ENCODE measurements at places on chromosomes 7 and 10.

DNA sequence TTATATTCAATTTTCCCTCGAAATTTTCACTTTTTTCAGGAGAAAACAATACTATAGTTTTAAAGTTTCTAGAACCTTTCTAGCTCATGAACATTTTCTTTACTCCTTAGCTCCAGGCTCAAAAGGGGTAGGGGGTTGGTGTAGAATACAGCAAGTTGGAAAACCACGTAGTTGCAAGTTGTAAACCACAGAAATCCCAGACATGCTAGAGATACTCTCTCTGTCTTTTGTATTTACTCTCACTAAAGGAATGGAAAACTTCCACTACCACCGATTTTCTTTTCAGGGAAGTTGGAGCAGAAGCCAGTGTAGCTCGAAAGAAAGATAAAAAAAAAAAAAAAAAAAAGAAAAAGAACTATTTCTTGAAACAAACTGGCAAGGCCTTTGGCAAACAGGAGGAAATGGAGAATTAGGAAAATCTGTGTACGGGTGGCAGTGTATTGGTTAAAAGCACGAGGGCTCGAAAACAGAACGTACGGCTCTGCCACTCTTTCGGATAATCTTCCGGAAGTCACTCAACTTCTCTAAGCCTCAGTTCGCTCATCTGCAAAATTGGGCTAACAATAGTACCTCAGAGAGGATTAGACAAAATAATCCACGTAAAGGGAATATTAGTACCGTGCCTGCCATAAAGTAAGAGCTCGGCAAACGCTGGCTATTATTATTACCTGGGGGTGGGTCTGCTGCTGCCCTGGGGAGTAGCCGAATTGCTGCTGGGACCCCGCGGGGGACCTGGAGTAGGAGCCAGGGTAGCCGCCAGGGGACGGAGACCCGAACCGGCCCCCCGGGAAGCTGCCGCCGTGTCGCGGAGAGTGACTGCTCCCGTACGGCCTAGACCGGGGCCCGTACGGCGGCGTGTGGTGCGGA is 628 bp downstream of the MPLKIP start:
- peak overlapping the region; percentile 93 for H3K4me3 ChIP-seq
- peak overlapping the region; percentile 89 for H3K27ac ChIP-seq
- no peaks in the 10 kb centered on the region for H3K4me1 ChIP-seq

DNA sequence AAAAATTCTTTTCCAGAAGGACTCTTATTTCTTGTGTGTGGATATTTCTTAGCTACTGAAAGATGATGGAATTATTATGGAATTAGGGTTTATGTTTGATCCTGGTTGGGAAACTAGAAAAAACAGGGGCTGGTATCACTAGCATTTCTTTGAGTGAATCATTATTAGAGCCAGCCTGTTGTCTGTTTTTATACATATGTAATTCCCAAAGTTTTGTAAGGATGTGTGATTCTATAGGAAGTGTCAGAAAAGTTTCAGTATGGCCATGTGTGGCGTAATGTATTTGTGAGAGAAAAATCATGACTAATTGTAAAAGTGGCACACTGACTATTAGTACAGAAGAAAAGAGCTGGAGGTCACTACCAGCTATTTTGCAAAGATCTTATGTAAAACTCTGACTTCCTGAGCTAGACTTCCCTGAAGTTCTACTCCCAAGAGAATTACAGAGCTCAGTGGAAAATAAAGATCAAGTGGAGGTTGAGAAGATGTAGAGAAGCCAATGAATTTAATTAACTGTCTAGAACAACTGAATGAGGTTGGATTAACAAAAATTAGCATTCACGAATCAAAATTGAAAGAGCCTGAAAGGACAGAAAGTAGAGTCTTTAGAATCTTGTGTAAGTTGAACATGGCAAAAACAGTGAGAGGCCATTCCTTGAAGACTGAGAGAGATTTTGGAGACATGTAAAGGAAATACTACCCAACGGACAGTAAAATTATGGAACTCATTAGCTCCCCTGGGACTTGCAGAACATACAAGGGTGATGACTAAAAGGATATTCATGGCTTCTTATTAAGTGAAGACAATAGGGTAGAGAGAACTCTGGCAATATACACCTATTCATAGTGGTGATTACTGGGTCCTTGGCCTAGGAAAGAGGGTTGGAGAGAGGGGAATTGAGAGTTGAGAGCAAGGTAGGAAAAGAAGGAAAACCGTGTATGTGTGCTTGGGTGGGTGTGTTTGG is 12.5 kb downstream of the ZNF365 start:
- no peaks in the 10 kb centered on the region for H3K27me3 ChIP-seq
- no peak overlapping the region for H3K4me3 ChIP-seq
- H3K4me1 ChIP-seq: no peaks in the 10 kb centered on the region
- no peak for DNase-seq

GRCh38 chr10:129099486-129099885 is 367.6 kb upstream of the MGMT start:
- H3K36me3 ChIP-seq: no peaks in the 10 kb centered on the region
- DNase-seq: peak; percentile 3
- H3K27ac ChIP-seq: no peak overlapping the region
- H3K4me3 ChIP-seq: no peak overlapping the region

DNA sequence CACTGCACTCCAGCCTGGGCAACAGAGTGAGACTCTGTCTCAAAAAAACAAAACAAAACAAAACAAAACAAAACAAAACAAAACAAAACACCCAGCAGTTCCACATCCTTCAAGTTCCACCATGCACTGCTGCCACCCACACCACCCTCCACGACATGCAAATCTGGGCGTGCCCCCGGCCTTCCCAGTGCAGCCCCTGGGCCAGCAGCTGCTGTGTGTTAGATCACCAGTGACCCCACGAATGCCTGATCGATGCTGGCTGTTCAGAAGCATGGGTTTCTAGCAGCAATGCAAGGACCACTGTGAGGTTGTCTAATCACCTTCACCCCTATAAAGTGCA is 36.3 kb downstream of the ELFN1 start:
- no peaks in the 10 kb centered on the region for H3K36me3 ChIP-seq
- no peak overlapping the region for H3K27ac ChIP-seq
- DNase-seq: no peak
- H3K27me3 ChIP-seq: no peaks in the 10 kb centered on the region

DNA sequence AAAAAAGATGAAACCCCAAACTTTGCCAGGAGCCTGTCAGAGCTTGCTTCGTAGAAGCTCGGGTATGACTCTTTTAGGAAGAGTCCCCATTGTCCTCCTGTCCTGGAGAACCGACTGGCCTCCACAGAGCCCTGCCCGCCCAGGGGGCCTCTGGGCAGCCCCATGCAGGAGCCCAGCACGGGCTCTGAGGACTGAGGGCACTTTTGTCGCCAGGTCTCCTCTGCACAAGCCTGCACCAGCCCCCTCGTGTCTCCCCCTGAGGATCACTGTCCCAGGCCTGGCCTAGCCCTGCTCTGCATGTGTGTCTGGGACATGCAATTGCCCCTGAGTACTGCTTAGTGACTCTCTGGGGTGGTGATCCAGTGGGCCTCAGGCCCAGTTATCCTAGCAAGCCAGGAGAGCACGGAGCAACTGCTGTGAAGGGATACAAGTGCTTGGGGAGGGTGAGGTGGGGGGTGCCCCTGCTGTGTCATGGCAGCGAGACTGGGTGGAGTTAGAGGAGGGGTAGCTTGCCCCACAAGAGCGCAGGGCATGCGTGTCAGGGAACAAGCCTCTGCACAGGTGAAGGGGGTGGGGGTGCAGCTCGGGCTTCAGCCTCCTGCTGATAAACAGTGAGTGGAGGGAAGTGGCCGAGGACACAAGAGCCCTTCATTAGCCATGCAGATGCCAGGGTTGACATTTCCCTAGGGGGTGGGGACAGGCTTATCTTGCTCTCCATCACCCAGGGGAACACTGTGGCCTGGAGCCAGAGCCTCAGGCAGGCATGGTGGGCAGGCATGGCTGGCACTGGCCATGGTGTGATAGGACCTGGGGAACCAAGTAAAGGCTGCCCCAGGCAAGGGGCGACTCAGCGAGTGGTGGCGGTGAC is 143.4 kb downstream of the C10orf105 start:
- no peak overlapping the region for H3K27ac ChIP-seq
- no peaks in the 10 kb centered on the region for H3K36me3 ChIP-seq
- no peak overlapping the region for H3K4me3 ChIP-seq
- no peak for DNase-seq
- H3K27me3 ChIP-seq: no peaks in the 10 kb centered on the region
